ENCODE measurements at places on chromosomes 16 and 17.

- no peak for DNase-seq
Measured at GRCh38 chr17:79851461-79851817, 12.2 kb upstream of the CBX4 start.

- DNase-seq, result no peak
Measured at GRCh38 chr16:49312389-49312985, 30.8 kb upstream of the CBLN1 start.

DNA sequence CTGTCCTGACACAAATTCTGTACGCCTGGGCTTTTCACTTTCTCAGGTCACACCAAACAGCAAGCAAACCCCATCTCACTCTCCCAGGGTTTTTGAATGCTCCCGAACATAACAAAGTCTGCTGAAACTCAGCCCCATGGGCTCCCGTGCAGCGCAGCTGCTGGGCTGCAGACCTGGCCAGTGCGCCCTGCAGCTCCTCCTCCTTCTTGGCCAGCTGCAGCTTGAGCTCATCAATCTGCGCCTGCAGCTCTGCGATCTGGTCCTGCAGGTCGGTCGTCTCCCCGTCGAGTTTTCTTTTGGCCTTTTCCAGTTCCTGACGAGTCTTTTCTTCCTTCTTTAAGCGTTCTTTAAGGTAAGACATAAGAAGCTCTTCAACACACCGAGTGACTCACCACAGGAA lies 70.5 kb downstream of the NDEL1 start:
- DNase-seq, result no peak

DNA sequence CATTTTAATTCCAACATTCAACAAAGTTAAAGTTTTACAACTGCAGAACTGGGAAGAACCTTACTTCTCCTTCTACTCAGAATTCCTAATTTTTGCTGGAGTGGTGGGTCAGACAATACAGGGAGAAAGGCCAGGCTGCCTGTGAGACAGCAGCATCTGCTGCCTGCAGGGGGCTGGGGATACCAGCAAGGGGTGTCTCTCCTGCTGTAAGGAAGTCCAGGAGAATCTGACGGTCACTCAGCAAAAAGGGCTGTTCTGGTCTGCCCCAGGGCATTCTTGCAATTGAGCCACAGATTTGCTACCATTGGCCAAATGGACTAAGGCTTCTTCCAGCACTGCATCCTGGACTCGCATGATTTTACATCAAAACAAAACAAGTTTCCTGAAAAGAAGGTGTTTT lies 426.6 kb upstream of the CDH11 start:
- no peak for DNase-seq

DNA sequence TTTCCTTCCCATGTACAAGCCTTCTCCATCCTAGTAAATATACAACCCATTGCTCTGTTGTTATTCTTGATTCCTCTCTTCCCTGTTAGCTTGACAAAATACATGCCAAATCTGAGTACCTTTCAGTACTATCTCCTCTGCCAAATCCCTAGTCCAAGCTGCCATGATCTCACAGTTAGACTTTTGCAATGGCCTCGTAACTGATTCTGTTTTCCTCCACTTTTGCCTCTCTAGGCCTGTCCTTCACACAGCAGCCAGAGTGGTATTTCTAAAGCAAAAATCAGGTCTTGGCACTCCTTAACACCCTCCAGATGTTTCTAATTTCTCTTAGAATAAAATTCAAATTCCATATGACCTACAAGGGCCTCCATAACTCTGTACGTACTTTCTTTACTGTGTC lies 153.0 kb upstream of the RBL2 start:
- no peak for DNase-seq

DNA sequence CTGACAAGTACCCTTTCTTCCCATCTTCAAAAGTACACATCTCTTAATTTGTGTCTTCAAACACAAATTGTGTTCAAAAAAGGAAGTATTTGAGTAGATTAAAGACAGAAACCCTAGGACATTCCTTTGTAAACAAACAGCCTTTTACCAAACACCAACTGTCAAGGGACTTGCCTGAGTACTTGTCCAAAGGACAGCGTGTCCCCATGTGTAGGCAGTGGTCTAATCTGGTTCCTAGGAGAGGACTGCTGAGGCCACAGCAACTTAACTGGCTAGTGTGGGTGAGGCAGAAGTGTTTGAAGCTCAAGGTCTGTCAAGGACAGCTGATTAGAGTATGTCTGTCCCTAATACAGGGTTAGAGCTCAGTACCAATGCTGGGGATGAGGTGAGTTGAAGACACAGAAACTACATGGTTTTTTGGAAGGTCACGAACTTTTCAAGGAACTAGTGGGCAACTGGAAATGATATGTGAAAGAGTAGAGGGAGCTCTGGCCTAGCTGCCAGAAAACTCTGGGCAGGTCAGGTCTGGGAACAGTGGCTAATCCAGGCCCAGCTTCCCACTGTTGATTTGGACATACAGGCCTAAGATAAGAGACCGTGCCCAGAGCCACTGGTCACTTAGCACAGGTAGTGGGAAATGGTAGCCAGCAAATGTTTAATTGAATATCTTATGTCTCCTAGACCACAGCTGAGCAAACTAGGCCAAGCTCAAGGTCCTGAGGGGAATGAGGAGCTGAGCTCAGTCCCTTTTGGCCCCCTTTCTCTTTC lies 10.1 kb downstream of the HMOX2 start:
- no peak for DNase-seq

- no peak for DNase-seq
Measured at GRCh38 chr17:43482103-43483012, 1.4 kb upstream of the DHX8 start.

GRCh38 chr16:23107936-23108335 lies 41.3 kb downstream of the USP31 start:
- no peak for DNase-seq

DNA sequence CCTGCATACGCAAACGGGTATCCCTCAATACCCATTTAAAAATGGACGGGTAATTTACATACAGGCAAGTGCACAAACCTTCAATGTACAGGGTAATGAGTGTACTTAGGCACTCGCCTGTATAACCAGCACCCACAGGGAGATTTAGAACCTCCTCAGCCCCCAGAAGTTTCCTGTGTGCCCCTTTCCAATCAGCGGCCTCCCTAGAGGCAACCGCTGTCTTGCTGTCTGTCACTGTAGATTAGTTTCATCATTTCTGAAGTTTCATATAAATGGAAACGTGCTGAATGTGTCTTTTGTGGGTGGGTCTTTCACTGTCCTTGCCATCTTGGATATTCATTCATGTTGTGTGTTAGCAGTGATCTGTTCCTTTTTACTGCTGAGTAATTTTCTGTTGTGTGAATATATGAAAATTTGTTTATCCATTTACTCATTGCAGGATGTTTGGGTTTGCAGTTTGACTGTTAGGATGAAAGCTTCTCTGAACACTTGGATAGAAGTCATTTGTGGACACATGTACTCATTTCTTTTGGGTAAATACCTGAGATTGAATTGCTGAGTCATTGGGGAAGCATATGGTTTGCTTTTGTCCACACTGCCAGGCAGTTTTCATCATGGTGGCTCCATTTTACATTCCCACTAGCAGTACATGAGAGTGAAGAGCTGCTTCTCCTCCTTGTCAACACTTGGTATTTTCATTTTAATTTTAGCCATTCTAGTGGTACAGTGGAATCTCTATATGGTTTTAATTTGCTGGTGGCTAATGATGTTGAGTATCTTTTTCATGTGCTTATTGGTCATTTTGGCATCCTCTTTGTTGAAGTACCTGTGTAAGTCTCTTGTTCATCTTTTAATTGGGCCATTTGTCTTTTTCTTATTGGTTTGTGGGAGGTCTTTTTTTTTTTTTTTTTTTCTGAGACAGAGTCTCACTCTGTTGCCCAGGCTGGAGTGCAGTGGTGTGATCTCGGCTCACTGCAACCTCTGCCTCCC lies 2.1 kb upstream of the ADCY7 start:
- DNase-seq, result peak; percentile 48

DNA sequence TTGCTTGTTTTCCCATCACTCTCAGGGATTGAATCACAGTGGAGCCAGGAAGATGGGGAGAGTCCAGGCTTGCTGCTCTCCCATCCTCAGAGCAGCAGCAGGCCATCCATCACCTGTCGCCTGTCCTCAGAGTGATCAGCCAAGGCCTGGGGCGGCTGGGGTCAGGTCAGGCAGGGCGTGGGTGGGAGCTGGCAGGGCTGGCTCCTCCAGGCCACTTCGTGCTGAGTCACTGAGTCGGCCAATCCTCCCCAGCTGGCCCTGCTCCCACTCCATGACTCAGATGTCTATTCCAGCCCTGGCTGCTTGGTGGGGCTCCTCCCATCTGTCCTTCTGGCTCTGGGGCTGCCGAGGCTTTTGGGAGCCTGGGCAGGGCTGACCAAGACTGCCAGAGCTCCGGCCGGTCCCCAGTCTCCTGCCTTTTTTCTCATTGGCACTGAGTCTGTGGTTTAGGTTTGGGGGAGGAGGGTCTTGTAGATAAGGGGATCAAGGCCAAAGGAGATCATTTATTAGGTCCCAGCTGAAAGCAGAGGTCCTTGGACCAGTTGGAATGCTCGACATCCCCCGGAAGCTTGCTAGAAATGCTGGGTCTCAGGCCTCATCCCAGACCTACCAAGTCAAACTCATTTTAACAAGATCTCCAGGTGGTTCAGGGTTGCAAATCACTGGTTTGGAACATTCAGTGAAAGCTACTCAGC lies 72.7 kb downstream of the ABCC1 start:
- no peak for DNase-seq

- DNase-seq, result no peak
Measured at GRCh38 chr17:60134396-60135150, 15.2 kb upstream of the CA4 start.

- no peak for DNase-seq
Measured at GRCh38 chr16:87602821-87603683, 744 bp downstream of the JPH3 start.

- no peak for DNase-seq
Measured at GRCh38 chr17:67620636-67621035, 97.1 kb upstream of the NOL11 start.

- DNase-seq, result no peak
Measured at GRCh38 chr17:57595947-57596695, 149.0 kb downstream of the CCDC182 start.

Measured in activated naive CD8-positive, alpha-beta T cell treated with anti-CD3 and anti-CD28 coated beads for 36 hours (primary cell).